Caco-2 (cell line): ENCODE measurements at places on chromosomes 16 and 17.

GRCh38 chr16:11871193-11871592, 19.9 kb upstream of the RSL1D1 start:
- peak; percentile 37 for DNase-seq

DNA sequence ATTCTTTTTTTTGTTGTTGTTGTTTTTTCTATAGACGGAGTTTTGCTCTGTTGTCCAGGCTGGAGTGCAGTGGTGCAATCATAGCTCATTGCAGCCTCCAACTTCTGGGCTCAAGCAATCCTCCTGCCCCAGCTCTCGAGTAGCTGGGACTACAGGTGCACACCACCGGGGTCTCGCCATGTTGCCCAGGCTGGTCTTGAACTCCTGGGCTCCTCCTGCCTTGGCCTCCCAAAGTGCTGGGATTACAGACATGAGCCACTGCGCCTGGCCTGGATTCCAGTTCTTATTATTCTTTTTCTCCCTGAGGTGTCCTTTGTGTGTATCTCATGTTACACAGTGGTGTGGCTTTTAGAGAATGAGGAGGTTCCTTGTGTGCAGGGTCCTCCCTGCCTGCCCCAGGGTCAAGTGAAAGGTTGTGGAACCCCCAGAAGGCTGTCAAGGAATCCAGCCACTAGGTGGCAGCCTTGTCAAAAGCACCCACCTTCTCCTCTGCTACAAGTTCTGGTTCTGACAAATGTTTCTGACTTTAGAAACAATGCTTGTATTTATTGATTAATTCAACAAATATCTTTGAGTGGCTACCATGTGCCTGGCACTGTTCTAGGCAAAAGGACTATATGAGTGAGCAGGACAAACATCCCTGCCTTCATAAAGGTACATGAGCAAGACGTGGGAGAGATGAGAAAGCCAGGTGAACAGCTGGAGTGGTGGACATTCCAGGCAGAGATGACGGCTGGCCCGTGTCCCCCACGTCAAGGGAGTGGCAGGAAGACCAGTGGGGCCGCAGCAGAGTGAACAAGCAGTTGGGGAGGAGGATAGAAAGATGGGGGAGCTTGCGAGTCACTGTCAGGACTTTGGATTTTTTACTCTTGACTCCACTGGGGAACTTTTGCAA, 112.4 kb downstream of the SPECC1 start:
- peak; percentile 76 for DNase-seq

DNA sequence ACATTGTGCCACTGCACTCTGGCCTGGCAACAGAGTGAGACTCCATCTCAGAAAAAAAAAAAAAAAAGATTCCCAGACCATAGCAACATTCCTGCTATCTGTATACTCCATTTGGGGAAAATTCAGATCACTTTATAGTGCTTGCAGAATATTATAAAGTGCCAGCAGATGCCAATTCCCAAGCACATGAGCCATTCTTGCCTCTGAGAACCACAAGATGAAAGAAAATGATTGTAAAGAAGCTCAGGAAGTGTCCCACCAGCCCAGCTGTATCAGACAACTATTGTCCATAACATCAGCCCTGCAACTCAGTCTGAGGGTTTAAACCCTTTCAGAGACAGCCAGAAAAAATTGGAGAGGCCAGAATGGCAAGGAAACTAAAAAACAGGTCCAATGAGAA, 69.0 kb downstream of the HS3ST2 start:
- DNase-seq = no peak

GRCh38 chr17:3735515-3735914, 11.8 kb downstream of the HASPIN start:
- no peak for DNase-seq
